Endothelial cell (in vitro differentiated cells): ENCODE measurements at places on chromosomes 2 and 18. TPM values are rescaled to one million over a fixed set of nuclear protein-coding genes. Genes with fewer than 3 reads are reported as not detected.

Gene CFAP210
- 0.41 TPM for total RNA-seq

GRCh38 chr2:50607721-50608120, 424.2 kb downstream of the NRXN1 start:
- DNase-seq, result no peak

Gene GPBAR1
- total RNA-seq, result 0.77 TPM

DNA sequence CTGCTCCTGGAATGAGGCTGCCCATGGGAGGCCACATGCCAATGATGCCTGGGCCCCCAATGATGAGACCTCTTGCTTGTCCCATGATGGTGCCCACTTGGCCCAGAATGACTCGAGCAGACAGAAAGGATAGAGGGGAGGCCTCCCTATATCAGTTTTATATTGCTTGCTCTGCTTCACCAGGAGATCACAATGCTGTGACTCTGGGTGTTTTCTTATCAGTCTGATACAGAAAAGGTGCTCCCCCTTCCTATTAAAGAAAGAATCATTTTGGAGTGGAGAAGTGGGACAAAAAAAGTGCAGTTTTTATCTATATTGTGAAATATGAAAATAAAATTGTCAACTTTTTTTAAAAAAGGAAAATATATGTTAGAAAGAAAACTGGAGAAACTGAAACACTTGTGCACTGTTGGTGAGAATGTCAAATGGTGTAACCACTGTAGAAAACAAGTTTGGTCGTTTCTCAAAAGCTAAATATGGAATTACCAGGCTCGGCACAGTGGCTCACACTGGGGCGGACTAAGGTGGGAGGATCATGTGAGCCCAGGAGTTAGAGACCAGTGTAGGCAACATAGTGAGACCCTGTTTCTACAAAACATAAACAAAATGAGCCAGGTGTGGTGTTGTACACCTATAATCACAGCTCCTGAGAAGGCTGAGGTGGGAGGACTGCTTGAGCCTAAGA, 21.8 kb downstream of the LPIN2 start:
- DNase-seq, result no peak

GRCh38 chr2:37287966-37288365, 36.7 kb downstream of the PRKD3 start:
- DNase-seq, result no peak
